ENCODE measurements at places on chromosomes 7 and 10. TPM values are rescaled to one million over a fixed set of nuclear protein-coding genes. Genes with fewer than 3 reads are reported as not detected.
A peak's percentile ranks its signal among the peaks of the same experiment; 100 is the strongest.

DNA sequence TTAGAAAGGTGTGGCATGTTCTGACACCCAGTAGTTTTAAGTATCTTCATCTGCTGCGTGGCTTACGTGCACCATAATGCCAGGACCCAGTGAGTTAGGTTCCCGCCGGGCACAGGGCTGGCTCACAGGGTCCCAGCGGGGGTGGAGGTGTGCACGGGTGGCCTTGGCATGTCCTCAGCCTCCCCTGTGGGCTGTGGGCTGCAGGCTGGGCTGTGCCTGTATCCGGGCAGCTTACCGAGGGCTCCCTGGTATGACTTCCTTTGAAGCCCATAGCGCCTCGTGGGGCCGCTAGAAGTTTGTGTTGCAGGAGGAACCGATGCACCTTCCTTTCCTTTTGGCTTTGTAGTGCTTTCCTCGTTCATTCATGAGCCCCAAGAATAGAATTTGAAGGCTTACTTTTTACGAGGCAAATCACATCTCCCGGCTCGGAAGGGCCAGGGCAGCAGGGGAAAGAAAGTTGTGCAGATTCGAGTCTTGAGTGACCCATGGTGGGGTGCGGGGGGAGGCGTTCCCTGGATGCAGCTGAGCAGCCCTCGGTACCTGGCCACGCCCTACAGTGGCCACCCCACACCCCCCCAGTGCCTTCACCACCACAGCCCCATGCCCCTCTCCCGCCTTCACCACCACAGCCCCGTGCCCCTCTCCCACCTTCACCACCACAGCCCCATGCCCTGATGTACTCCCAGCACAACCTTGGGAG, 113.2 kb downstream of the WDR37 start:
- no peaks in the 10 kb centered on the region for H3K36me3 ChIP-seq
- no peak overlapping the region for H3K27ac ChIP-seq
- H3K27me3 ChIP-seq, result no peaks in the 10 kb centered on the region
- DNase-seq, result no peak
- no peak overlapping the region for H3K4me3 ChIP-seq

GRCh38 chr10:61902445-61903220, 1.1 kb downstream of the ARID5B start:
- H3K27ac ChIP-seq, result no peak overlapping the region
- H3K27me3 ChIP-seq, result peaks cover 26% of the 10 kb centered on the region
- peak; percentile 50 for DNase-seq
- H3K4me3 ChIP-seq, result peak overlapping the region; percentile 88
- H3K36me3 ChIP-seq, result no peaks in the 10 kb centered on the region

DNA sequence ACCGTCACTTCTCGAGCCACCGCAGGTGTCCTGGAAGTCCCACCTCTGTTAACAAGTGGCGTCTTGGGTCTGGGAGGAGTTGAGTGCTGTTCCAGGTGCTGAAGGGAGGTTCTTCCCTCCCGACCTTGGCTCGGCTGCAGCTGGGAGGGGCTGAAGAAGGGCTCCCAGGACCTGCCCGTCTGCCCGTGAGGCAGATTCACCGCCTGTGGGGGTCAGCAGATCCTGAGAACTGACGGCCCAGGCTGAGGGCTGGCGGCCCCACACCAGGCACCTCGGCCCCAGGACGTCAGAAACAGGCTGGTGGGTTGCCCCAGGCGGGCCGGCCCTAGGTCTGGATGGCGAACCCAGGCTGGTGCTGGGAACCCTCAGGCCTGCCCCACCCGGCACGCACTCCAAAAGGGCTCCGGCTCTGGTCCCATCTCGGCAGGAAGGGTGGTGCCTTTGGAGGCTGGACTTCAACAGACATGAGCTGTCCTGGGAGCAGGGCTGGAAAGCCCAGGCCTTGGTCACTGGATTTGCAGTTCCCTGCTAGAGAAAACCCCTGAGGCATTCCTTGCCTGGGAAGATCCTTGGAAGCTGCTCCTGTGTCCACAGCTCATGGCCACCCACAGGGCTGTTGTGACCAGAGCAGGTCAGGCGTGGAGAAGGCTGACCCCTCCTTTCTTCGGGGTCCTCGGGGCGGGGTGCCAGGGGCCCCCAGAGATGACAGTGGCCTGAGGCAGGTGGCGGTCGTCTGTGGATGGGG, 42.6 kb upstream of the CFAP46 start:
- H3K27ac ChIP-seq, result no peak overlapping the region
- no peaks in the 10 kb centered on the region for H3K27me3 ChIP-seq
- no peak overlapping the region for H3K4me3 ChIP-seq
- DNase-seq, result peak; percentile 84
- no peaks in the 10 kb centered on the region for H3K36me3 ChIP-seq

GRCh38 chr7:36280840-36281812, 108.5 kb upstream of the ANLN start:
- DNase-seq, result peak; percentile 74
- H3K4me1 ChIP-seq, result peaks cover 28% of the 10 kb centered on the region
- H3K27me3 ChIP-seq, result no peaks in the 10 kb centered on the region
- no peaks in the 10 kb centered on the region for H3K36me3 ChIP-seq
- H3K4me3 ChIP-seq, result peak overlapping the region; percentile 66

DNA sequence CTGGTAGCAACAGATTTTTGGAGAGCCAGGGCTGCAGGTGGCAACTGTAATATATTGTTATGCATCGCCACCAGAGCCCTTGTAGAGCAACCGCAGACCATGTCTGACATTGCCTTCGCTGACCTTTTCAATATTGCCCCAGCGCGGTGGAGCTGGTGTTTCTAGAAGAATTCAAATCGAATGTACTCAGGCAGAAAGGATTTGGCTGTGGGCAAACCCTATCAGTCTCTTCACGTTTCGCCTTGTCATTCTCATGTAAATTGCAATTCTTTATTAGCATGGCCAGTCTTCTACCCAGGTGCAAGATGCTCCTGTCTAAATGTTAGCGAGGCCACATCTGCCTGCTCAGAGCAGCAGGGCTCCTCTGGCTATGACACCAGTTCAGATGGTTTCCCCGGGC, 490.2 kb upstream of the AUTS2 start:
- H3K4me1 ChIP-seq, result peaks cover 22% of the 10 kb centered on the region
- DNase-seq, result no peak
- H3K4me3 ChIP-seq, result no peak overlapping the region
- no peaks in the 10 kb centered on the region for H3K27me3 ChIP-seq
- H3K27ac ChIP-seq, result no peak overlapping the region
- H3K36me3 ChIP-seq, result no peaks in the 10 kb centered on the region

AKR1C2 gene
- 0.83 TPM for total RNA-seq

IFT22 gene
- total RNA-seq, result 19.8 TPM

COL28A1 gene
- total RNA-seq, result 0.92 TPM
